CD4-positive, alpha-beta T cell treated with Interleukin-6 for 4 hours (primary cell): ENCODE measurements at places on chromosomes 2 and 18.

DNA sequence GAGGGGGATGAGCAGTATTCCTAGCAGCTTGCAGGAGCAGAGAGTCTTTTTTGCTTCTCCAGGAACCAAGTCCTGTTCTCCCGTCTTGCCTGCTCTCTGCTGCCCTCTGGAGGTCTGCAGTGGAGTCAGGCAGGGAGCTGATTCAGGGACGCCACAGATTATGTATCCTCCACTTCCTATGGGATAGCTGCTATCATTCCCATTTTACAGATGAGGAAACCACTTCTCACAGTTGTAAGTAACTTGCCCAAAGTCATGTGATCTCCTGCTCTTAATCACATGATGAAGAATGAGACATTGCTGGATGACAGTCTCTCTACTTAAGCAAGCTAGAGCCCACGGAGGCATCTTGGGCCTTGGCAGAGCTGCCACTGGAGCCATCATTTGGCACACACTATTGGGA, 8.3 kb downstream of the SLC4A5 start:
- DNase-seq, result peak; percentile 83

DNA sequence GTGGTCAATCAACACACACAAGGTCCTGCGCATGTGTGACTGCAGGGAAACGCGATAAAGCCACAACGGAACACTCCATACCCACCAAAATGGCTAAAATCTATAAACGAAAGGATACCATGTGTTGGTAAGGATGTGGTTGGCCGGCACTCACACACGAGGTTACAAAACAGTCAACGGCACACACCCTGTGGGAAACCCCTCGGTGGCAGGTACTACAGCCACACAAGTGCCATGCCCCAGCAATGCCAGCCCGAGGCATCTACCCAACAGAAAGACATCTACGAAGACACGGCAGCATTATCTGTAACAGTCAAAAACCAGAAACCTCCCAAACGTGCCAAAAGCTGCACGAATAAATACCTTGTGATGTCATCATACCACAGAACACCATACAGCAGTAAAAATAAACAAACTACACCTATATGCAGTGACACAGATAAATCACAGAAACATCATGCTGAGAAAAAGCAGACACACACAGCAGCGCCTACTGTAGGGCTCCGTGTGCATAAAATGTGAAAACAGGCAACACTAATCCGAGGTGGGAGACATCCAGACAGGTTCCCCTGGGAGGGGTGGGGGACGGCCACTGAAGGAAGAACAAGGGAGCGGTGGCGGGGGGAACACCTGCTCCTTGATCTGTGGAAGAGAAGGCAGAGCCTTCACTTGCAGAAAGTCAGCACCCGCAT, 36.7 kb downstream of the HDAC4 start:
- no peak for DNase-seq

DNA sequence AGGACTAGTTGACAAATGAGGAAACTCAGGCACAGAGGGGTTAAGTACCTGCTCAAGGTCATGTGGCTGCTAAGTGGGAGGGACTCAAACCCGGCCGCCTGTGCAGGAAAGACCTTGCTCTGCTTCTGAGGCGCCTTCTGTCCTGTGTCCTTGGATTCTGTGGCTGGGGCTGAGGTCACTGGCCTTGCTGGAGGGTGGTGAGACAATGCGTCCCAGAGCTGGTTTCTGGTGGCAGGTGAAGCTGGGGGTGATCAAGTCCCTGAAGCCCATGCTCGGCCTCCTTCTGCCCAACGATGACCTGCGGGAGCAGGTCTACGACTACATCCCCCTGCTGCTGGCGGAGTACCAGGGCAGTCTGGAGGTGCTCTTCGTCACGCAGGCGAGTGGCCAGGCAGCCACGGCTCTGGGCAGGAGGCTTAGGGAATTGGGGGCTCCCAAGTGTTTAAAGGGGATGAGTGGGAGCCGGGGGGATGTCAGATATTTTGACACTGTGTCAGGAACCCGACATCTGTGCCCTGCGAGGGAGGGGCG, 16.1 kb downstream of the MROH2A start:
- DNase-seq, result no peak

DNA sequence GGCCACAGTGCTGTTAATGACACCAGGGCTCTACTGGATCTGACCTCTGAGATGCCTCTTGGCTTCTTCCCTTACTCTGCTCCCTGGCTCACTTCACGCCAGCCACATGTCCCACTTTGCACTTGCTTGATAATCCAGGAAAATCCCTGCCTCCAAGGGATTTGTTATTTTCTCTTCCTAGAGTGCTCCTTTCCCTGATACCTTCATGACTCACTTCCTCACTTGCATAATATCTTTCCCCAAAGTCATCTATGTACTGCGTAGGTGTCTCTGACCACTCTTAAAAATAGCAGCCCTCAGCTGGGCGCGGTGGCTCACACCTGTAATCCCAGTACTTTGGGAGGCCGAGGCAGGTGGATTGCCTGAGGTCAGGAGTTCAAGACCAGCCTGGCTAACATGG, 572.3 kb downstream of the PLCL1 start:
- no peak for DNase-seq

GRCh38 chr2:191195021-191195420, 44.2 kb upstream of the STAT4 start:
- no peak for DNase-seq

DNA sequence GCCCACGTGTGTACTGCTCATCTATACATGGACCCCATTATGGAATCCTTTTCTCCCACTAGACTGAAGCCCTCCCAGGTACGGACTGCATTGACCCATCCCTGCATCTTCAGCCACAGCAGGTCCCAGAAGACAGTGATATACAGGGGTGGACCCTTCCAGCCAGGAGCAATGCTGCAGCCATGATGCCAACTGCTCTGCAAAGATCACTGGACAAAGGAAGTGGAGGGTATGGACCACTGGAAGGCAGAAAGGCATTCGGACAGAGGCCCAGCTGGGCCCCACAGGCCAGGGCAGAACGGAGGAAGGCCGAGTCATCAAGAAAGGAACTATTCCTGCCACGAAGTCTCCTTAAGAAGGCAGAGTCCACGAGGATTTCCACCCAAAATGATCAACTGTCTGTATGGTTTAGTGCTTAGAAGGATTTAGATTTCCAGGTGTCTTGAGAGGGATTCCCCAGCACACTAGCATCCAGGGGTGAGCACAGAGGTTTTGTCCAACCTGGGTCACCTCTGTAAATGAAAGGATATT, 93.4 kb downstream of the TWIST2 start:
- no peak for DNase-seq

GRCh38 chr18:50848991-50849390, 29.2 kb upstream of the MRO start:
- no peak for DNase-seq

DNA sequence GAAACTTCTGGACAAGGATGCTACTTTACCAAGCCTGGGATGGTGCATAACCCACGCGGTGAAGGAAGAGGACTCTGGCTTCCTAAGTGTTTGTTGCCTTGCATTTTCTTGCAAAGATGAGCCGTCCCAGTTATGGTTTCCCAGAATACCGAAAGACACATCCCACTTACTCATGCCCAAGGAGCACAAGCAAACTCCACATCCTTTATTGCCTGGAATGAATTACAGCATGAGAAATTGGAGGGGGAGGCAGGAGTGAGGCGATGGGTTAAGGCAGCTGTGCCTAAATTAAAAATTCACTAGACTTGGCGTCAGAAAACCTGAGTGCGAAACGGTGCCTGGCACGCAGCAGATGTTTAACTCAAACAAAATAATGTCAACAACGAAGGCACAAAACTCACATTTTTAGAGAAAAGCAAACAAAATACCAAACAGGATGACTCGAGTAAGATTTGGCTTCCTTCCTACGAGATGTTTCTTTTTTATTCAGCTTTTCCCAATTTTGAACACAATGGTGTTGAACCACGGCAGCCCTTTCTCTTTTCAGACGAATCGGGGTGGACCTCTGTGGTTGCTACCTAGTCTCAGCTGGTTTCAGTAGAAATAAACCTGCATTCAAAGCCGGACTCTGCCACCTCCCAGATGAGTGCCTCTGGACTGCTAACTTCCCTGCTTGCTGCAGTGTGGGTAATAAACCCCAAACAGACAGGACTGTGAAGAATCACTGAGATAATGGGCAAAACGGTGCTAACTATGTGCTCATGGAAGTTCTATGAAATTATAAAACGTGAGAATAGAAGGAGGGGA, 100.3 kb upstream of the NCK2 start:
- DNase-seq, result no peak

DNA sequence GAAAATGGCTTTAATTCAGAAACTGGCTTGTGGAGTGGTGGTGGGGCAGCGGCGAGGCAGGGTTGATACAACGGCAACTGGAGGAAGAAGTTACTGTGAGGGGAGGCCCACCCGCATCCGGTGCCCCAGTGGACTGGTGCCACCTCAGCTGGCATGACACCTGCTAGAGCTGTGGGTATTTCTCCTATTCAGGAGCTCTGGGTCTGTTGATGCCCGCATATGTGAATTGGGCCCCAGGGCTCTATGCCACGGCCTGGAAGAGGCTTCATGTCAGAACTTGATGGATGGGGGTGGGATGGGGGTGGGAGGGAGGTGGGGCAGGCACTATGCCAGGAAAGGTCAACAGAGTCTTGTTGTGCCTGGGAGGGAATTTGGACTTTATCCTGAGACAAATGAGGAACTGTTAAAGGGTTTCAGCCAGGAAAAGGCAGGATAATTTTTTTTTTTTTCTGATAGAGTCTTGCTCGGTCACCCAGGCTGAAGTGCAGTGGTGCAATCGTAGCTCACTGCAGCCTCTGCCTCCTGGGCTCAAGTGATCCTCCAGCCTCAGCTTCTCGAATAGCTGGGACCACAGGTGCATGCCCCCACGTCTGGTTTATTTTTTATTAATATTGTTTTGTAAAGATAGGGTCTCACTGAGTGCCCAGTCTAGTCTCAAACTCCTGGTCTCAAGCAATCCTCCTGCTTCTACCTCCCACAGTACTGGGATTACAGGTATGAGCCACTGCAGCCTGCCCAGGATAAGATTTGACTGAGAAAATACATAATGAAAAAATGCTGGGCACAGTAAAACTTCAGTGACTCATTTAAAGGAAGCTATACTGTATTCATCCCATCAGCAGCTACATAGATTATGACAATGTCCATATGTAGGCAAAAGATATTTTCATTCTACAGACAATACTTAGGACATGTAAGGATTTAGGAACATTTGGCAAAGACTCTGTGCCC, 52.6 kb downstream of the SH2D6 start:
- peak; percentile 3 for DNase-seq

GRCh38 chr2:152240559-152241231, 65.1 kb upstream of the STAM2 start:
- no peak for DNase-seq

GRCh38 chr2:189177251-189177840, 2.2 kb downstream of the COL5A2 start:
- no peak for DNase-seq

DNA sequence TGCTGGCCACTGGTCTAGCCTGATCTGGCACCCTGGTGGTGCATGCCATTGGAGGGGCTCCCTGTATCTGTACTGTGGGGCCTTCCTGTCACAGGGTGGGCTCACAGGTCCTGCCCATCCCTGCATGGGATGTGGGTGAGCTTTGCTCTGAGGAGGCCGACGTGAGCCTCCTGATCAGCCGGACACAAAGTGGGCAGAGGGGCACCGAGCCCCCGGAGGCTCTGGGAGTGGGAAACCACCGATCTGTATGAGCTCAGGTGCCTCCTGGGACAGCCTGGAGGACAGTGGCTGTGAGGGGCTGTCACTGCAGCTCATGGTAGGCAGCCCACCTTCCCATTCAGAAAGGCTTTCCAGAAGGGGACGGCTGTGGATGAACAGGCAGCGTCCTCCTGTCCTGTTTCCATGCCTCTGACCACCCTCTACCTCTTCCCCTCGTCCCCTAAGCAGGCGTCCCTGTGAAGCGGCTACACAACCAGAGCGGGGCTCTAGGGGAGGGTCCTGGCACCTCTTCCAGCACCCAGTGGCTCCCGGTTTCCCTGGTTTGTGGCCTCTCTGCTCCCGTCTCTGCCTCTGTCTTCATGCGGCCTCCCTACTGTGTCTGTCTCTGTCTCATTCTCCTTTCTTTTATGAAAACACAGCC, 112.5 kb upstream of the OTOS start:
- DNase-seq, result no peak

GRCh38 chr2:108305901-108306300, 17.2 kb downstream of the SULT1C2 start:
- DNase-seq, result no peak
